ENCODE measurements at places on chromosomes 7 and 10.

DNA sequence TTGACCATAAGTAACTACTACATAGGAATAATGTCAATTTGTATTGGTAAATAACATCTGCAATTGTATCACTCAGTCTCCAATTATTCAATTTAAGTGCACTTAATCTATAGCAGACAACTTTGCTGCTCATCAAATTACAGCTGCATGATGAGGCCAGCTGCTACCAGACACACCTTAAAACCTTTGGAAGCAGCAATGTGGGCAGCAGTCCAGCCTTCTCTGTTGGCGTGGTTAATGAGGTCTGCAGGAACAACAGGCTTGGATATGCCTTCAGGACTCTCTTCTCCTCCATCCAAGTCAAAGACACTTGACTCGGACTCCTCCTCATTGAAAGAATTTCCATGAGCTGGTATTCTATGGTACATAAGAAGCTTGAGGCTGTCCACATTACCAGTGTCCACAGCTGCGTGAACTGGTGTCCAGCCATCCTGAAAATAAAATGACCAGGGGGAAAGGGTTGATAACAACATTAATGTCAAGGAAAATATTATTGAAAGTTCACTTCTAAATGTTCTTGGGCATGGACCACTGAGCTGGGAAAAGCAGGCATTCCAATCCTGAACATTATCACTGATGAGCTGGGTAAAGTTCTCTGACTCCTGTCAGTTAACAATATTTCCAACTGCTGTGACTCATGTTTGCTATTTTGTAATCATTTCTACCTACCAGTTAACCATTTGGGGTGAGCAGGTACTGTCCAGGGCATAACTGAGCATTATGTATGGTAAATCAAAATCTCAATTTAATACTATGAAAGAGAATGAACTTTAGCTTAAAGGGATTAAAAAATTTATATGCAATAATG lies 95.7 kb downstream of the CTTNBP2 start:
- DNase-seq = peak; percentile 85

DNA sequence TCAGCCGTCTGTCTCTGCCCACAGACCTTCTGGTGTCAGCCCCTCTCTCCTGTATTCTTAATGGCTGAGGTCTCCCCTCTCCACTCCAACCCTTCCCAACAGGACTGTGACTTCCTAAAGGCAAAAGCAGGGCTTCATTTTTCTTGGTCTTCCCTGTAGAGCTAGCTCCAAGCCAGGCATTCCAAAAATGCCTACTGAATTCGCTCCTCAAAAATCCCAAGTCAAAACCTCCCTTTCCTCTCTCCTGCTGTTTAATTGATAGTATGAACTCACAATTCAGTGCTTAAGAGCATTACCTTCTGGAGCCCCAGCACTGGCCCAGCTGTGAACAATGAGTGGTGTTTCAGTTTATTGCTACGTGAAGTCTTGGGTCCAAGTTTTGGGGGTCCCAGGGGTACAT lies 628.4 kb downstream of the PARD3 start:
- no peak for DNase-seq

DNA sequence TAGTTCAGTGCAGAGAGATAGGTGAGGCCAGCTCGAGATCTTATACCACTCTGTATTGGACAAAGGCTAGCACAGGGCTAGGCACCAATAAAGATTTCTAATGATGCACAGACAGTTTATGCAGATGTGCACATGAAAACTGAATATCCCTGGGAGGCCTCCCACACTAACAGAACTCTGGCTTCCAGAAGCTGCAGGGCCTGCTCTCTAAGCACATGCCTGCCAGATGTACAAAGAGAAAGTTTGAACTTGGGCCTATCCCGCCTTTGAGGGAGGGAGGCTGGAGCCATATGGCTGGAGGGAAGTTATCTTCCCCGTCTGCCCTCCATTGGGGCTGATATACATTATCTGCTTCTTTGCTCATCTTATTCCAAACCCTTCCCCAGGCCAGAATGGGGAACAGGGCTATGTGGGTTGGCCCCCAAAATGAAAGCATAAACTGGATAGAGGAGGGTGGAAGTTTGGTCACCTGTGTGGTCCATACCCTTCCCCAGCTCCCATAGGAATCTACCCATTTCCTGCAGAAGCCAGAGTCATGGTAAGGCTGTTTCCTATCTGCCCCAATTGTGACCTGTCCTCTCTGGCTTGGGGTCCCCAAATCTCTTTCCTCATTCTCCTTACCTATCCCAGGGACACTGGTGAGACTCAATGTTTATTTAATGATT lies 3.8 kb downstream of the KAZALD1 start:
- DNase-seq = no peak

- no peak for DNase-seq
Measured at GRCh38 chr10:119550827-119551226, 8.3 kb upstream of the RGS10 start.

- DNase-seq = no peak
Measured at GRCh38 chr10:102394801-102395399, 605 bp upstream of the NFKB2 start.

- DNase-seq = no peak
Measured at GRCh38 chr10:19724287-19724686, 91.9 kb upstream of the PLXDC2 start.

GRCh38 chr10:48525113-48525512 lies 79.8 kb downstream of the ARHGAP22 start:
- no peak for DNase-seq

GRCh38 chr7:159139639-159140038 lies 5.0 kb downstream of the VIPR2 start:
- no peak for DNase-seq

DNA sequence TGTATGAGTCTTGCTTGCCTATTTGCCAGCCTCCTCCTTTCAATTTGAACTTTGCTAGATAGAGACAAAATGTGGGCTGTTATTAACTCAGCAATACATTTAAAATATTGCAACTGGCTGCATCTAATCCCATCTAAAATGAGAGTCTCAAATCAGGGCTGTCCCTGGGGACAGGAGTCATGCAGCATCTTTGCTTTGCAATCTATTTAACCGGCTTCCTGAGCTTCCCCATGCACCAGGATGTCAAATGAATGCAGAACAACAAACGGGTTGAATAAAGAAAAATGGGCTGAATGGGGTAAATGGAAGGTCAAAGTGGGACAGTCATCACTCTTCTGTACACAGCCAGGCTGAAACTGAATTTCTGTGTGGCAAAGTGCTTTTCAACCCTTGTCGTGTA lies 89.2 kb downstream of the AOAH start:
- DNase-seq = peak; percentile 95

DNA sequence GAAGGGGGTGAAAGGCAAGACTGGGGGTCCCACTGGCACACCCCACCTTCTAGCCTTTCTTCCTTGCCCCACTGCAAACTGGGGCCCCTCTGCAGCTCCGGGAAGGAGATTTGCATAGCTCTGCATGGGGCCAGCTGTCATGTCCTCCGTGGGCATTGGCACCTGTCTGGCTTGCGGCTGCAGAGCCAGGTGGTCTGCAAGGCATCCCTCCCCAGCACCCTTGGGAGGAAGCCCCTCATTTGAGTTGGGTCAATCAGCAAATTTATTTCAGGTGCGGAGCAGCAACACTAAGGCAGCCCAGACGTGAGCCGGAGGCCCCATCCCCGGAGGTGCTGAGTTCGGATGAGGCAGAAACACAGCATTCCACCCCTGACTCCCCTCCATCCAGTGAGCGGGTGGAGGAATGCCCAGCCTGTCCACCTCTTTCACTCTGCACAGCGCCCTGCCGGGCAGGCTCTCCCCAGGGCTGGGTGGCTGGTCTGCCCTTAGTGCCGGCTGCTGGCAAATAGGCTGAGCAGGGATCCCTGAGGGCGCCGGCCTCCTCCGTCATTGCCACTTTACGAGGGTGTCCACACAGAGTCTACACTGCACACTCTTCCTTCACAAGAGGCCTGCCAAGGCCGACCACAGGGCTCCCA lies 143.2 kb downstream of the TCERG1L start:
- DNase-seq = no peak

DNA sequence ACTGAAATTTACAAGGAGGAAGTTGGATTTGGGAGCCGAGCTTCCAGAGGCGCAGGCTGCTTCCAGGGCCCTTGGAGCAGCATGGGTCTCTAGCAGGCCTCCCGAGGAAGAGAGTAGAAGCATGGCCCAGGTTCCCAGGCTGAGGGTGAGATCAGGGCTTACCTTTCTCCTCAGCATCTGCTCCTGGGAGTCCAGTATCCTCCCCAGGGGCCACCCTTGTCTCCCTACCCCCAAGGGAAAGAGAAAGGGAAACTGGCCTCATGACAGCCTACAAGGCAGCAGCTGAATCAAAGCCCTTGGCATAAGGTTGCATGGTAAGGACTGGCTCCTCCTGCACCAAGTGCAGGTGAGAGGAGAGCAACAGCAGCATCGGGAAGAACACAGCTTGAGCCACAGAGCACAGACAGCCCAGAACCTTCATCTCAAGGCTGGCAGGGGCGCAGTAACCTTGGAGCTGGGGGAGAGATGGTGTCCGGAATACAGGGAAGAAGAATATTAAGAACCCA lies 114.5 kb downstream of the MARCHF5 start:
- DNase-seq = no peak

DNA sequence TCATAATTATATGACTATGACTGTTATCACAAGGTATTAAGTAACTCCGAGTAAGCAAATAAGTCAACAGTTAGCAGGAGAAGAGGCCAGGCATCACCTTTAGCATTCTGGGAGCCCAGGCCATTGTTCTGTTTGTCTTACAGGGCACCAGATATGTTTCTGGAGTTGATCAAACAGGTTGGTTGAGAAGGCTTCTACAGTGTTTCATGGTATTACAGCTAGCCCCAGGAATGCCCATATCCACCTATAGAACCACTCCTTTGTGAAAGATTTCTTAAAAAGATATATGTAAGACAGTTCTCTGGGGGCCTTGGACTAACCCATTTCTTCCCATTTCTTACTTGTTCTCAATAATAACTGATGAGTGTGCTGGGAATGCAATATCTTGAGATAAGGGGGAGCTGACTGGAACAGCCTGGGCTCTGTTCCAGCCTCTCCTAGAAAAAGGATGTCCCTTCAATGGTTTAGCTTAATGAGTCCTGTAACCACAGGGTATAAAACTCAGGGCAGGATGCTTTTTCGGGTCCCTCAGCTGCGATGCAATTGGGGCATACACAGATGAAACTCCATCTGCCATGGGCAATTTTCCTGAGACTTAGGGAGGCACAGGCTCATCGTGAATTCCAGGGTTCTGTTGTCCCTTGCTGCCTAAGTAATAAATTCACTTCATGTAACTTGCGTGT lies 286.4 kb downstream of the BAMBI start:
- DNase-seq = no peak

GRCh38 chr10:31000867-31001266 lies 30.8 kb downstream of the ZNF438 start:
- DNase-seq = no peak

DNA sequence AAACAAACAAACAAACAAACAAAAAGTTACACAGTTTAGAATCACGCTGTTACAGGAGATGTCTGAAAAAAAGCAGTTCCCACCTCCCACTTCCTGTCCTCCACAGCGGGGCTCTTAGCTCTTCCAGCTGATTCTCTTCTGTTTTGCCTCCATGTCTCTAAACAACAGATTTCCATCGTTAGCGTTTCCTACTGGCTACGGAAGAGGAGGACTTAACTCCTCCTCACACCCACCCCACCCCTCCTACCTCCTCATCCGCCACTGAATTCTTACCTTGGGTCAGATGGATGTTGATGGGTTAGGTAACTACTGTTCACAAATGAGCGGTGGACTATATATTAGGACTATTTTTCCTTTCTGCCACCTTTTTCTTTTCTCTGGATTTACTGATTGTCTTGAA lies 36.8 kb upstream of the NUB1 start:
- DNase-seq = peak; percentile 23

GRCh38 chr7:25802473-25802872 lies 349.5 kb upstream of the NFE2L3 start:
- DNase-seq = no peak

GRCh38 chr7:128247640-128248194 lies 6.6 kb downstream of the LEP start:
- no peak for DNase-seq

DNA sequence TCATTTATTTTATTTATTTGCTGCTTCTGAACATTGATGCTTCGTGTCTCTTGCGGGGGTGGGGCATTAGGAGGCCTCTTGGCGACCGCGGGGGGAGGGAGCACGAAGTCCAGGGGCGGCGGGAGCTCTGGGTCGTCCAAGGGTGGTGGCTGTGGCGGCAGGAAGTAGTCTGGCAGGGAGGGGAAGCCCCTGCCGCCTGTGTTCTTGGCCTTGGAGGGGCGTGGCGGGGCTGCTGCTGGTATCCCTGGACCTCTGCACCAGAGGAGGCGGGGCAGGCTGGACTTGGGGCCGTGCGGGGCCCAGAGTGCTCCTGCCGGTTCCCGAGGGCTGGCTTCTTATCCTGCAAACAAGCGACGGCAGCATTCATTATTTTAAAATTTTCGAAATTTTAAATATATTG lies 70.5 kb upstream of the ABI1 start:
- DNase-seq = no peak

GRCh38 chr7:117971556-117972244 lies 98.5 kb upstream of the CTTNBP2 start:
- no peak for DNase-seq

DNA sequence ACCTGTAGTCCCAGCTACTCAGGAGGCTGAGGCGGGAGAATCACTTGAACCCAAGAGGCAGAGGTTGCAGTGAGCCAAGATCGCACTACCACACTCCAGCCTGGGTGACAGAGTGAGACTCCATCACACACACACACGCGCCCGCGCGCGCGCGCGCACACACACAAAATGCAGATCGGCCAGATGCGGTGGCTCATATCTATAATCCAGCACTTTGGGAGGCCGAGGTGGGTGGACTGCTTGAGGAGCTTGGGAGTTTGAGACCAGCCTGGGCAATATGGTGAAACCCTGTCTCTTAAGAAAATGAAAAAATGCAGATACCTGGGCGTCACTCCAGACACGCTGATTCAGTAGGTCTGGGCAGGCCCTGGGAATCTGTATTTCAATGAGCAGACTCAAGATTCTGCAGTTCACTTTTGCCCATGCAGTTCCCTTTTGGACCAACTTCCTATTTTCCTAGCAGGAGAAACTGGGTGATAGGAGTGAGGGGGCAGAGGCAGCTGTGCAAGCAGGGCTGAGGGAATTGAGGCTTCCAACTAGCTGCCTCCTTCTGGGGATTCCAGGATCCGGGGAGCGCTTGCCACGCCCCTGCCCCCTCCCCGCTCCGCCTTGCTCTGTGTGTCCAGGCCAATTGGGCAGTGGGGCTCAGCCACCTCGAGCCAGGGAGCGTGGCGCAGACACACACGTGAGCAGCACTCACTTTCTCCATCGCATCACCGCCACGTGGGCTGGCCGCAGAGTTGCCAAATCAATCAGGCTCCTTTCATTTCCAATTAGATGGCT lies 173.6 kb downstream of the SH3PXD2A start:
- DNase-seq = no peak

- DNase-seq = no peak
Measured at GRCh38 chr10:121668314-121669027, 70.2 kb upstream of the FGFR2 start.

- no peak for DNase-seq
Measured at GRCh38 chr7:8739837-8740236, 306.4 kb downstream of the NXPH1 start.

- DNase-seq = no peak
Measured at GRCh38 chr10:82037076-82037475, 162.1 kb downstream of the NRG3 start.

DNA sequence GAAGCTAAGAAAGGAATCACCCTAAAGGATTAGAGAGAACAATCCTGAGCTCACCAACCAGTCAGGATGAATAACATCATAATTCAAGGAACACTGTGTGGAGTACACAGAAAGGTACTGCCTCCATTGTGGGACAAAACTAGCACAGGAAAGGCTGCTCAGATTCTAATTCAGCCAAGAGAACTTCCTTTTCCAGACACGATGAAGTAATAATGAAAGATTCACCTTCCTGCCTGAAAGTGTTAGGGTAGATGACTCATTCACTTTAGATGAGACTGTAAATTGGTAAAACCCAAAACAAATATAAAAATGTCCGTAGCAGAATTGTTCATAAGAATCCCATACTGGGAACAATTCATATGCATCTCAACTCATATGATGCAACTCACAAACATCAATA lies 167.2 kb downstream of the CDC14C start:
- DNase-seq = no peak

All from NCI-H748 treated with DMSO at 0.1 percent for 48 hours (cell line).